Stimulated activated naive CD8-positive, alpha-beta T cell treated with anti-CD3 and anti-CD28 coated beads, Interleukin-15, amount 100 ng/mL, for 72 hours (primary cell): ENCODE measurements at places on chromosomes 16 and 17.

- no peak for DNase-seq
Measured at GRCh38 chr16:12083631-12084030, 107.1 kb downstream of the SNX29 start.

DNA sequence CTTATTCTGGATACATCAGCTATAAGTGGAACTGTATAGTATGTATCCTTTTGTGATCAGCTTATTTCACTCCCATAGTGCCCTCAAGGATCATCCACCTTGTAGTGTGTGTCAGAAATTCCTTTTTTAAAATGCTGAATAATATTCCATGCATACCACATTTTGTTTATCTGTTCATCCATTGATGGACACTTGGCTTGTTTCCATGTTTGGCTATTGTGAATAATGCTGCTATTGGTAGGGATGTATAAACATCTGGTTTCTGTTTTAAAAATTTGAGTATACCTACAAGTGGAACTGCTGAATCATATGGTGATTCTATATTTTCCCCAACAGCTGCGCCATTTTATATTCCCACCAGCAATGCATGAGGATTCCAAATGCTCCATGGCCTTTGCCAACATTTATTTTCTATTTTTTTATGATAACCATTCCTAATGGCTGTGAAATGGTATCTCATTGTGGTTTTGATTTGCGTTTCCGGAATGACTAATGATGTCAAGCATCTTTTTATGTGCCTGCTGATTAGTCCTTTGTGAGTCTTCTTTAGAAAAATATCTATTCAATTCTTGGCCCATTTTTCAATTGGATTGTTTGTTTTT is 11.6 kb downstream of the RCVRN start:
- no peak for DNase-seq

DNA sequence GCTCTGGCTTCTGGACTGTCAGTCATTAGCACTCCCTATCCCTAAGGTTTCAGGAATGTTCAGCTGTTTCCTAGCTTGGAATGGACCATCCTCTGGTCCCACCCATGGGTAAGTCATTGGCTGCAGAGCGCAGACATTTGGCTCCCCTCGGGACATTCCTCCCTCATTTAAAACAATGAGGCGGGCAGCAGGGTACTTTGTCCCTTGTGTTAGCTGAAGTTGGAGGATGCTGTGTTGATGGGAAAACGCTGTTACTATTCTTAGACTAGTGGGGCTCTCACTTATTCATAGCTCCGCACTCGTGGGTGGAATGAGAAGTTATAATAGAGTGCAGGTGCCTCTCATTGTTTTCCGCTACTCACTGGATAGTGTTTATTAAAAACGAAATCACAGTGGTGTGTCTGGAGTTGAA is 673.8 kb downstream of the WWOX start:
- DNase-seq = no peak

GRCh38 chr17:78412403-78412802 is 34.0 kb downstream of the PGS1 start:
- peak; percentile 21 for DNase-seq

DNA sequence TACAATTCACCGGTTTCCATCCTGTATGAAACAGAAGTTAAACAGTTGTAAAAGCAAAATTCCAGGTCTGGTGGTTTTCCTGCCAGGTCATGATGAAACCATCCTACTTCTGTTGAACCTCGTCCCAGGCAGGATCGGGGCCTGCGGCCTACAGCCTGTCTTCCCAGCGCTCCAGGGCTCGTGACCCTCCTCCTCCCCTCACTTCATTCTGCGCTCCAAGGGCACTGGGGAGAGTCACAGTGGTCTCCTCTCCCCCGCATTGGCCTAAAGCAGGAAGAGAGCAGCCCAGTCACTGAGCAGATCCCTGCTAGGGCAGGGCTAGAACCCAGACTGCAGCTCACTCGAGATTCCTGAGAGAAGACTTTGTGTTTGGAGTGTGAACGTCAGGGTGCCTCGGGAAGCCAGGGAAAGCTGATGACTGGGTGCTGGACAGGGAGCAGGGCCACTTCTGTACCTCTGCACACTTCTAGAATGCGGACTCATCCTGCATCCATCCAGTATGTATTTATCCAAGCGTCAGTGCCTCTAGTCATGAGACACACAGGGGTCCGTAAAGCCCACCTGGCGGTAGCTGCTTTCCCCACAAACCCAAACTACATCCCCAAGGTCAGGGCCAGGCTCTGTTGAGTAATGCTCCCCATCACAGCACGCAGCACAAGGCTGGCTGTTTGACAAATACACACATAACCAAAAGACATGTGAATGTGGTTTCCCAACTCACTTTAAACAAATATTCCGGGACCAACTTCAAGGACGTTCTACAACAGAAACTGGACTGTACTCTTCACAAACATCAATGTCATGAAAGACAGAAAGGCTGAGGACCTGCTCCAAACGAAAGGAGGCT is 1.7 kb upstream of the ITGAE start:
- DNase-seq = no peak

- DNase-seq = no peak
Measured at GRCh38 chr16:88924834-88925539, 52.0 kb downstream of the CBFA2T3 start.

- no peak for DNase-seq
Measured at GRCh38 chr16:28320023-28320561, 27.8 kb downstream of the SBK1 start.

DNA sequence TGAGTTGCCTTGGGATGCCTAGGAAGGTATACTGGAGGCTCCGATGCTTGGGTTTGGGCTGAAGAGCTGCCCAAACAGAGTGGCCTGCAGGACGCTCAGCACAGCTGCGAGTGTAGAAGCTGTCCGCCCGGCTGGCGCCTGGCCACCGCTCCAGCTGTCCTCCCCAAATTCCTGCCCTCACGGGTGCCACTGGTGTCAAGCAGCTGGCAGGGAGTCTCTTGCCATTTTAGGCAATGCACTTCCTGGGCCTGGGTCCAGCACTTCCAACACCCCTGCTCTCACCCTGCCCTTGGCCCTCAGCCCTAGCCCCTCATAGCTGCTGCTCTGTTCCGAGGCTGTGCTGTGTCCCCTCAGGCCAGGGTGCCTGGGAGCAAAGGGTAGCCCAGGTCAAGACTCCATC is 5.2 kb upstream of the PKMYT1 start:
- no peak for DNase-seq

- no peak for DNase-seq
Measured at GRCh38 chr17:22454070-22454999, 762.0 kb downstream of the KCNJ18 start.

GRCh38 chr17:21171970-21172510 is 41.9 kb downstream of the TMEM11 start:
- DNase-seq = no peak

- DNase-seq = no peak
Measured at GRCh38 chr16:16050106-16050505, 100.7 kb downstream of the ABCC1 start.

GRCh38 chr17:12230481-12231354 is 210.0 kb downstream of the MAP2K4 start:
- DNase-seq = no peak

DNA sequence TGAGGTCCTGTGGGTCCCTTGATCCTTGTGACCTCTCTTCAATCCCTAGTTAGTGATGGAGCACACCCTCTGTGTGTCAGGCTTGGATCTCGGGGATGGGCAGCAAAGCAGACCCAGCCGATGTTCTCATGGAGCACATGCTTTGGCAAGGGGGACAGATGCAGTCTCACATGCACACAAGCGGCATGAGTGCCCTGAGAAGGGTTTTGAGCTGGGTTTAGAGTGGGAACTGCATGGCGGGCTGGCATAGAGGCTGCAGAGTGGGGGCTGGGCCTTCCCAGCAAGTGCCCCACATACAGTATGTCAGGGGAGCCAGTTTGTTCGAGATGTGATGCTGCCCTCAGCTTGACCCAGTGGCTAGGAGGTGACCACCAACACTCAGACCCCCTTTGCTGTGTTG is 41.6 kb downstream of the B9D1 start:
- no peak for DNase-seq

GRCh38 chr16:75745242-75745641 is 19.0 kb upstream of the CPHXL start:
- DNase-seq = no peak

GRCh38 chr17:7572338-7572587 is 7.2 kb upstream of the CD68 start:
- DNase-seq = no peak

GRCh38 chr17:31654936-31655335 is 204.1 kb downstream of the COPRS start:
- DNase-seq = no peak

- DNase-seq = no peak
Measured at GRCh38 chr16:67339453-67339852, 12.8 kb downstream of the LRRC36 start.

GRCh38 chr17:50055426-50056216 is at the start of gene ITGA3:
TSS of gene ITGA3 (plus strand) at chr17:50056110. CDS start at chr17:50056440, 330 bp downstream.
- peak; percentile 64 for DNase-seq

- DNase-seq = no peak
Measured at GRCh38 chr16:82748026-82748425, 121.3 kb downstream of the CDH13 start.

DNA sequence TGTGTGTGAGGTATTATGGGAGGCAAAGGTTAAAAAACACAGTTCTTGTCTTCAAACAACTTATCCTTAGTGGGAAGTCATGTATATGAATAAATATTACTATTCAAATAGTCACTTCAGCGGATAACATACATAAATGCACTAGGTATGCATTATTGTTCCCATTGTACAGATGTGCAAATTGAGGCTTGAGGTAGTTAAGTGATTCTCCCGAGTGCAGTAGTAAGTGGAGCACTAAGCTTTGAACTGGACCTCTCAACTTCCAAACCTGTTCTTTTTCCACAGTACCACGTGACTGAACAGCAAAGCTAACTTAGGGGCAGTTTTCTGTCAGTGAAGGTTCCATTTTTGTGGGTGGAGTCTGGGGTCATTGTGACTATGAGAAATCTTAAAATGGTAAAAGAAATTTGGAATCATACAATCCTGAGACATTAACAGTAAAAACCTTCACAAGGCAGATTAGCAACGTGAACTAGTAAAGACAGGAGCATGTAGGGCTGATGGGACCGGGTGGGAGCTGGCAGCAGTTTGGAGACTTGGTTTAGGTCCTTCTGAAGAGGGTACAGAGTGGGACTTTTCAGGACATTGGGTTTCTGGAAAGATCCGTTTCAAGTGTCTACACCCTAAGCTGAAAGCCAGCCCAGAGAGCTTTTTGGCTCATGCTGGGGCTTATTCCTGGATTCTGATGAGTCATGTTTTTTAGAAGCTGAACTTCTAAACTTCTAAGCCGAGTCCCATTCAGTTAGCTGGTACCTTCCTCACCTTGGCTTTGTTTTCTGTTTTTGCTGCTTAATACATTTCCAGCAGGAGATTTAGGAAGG is 204.9 kb downstream of the PRKCA start:
- DNase-seq = no peak

DNA sequence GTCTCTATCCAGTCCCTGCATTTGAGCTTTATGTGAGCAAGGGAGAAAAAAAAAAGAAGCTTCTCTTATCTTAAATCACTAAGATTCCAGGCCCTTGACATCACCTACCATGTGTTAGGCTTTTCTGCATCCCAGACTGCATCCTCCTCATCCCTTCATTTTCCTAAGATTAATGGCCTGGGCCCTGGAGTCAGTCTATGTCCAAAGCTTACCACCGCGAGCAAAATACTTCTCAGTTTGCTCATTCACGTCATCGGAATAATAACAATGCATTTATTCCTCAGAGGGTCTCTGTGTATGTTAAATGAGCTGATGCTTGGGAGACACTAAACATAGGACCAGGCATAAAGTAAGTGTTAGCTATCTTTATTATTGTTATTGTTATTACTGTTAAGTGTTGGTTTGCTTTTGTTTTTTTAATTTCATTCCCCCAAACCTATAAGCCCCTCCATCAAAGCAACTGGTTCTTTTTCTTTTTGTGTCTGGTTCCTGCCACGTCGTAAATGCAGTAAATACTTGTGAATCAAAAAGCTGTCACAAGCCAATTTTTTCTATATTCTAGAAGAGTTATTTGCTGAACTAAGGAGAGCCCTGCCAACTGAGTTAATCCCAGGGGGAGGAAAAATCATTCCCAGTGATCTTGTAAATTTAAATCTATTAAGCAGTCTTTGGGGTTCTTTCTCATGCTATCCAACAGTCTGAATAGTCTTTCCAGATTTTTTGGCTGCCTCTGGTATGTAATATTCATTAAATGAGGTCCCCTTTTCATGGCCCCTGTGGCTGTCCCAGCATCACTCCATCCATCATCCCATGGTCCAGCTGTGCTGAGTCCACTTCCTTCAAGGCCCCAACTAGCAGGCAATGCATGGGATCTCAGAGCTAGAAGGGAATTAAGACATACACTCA is 46.5 kb downstream of the VAT1L start:
- no peak for DNase-seq

DNA sequence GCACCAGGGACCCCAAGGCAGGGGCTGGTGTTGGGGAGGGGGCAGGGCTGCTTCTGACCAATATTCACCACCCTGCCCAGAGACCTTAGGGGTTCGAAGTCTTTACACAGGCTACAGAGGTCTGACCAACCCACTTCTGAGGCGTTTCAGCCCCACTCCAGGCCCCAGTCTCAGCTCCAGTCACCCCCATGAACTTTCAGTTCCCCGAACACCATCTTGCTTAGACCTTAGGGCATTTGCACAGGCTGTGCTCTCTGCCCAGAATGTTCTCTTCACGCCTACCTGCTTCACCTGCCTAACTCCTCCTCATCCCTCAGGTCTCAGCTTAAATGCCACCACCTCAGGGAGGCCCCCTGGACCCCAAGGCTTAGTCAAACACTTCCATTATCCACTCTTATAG is 25.8 kb upstream of the CPNE2 start:
- no peak for DNase-seq

GRCh38 chr17:1810450-1811103 is 19.1 kb downstream of the SMYD4 start:
- no peak for DNase-seq

GRCh38 chr17:80861892-80862291 is 129.7 kb upstream of the CHMP6 start:
- peak; percentile 56 for DNase-seq
